AG08395 (cell line): ENCODE measurements at places on chromosomes 2 and 18.

DNA sequence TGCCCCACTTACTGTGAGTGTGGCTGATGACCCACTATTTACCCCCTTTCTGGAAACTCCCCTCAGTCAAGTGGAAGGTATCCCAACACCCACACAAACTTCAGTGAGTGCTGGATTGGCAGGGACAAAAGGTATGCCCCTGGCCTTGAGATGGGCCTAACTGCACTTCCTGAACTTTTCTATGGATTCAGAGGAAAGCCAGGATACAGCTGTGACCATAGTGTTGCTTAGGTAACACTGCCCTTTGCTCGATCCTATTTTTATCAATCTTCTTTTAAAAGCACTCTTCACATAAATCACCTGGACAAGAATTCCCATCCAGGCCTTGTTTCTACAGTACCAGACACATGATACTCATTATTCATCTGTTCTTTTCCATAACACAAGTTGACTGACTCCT lies 671.5 kb upstream of the SLC8A1 start:
- DNase-seq = no peak

DNA sequence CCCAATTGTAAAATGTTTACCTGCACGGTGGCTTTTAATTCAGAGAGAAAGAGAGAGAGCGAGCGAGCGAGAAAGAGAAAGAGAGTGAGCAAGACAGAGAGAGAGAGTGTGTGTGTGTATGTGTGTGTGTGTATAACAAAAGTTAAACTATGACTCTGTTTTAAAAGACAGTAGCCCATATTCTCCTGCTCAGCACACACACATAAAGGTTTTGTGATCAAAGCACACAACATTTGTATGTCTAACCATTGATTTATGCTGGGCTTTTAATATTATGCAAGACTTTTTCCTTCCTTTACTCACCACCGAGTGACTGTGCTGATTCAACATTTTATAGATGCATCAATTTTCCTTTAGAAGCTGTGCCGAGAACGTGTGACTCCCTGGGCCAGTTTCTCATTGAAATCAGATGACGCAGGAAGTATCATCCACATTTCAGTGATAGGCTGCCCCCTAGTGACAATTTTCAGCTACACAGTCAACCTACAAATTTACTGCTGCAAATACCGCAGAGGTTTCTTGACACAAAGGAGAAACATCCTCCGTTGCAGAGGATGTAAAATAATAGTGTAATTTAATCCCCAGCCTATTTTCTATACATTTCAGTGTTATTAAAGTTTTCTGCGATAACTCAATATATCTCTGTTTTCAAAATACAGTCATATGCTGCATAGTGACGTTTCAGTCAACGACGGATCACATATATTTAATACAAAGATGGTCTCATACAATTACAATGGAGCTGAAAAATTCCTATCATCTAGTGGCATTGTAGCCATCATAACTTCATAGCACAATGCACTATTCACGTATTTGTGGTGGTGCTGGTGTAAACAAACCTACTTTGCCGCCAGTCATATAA lies 165.9 kb upstream of the TANK start:
- DNase-seq = peak; percentile 78

GRCh38 chr2:220192994-220193753 lies 565.7 kb downstream of the SLC4A3 start:
- no peak for DNase-seq

DNA sequence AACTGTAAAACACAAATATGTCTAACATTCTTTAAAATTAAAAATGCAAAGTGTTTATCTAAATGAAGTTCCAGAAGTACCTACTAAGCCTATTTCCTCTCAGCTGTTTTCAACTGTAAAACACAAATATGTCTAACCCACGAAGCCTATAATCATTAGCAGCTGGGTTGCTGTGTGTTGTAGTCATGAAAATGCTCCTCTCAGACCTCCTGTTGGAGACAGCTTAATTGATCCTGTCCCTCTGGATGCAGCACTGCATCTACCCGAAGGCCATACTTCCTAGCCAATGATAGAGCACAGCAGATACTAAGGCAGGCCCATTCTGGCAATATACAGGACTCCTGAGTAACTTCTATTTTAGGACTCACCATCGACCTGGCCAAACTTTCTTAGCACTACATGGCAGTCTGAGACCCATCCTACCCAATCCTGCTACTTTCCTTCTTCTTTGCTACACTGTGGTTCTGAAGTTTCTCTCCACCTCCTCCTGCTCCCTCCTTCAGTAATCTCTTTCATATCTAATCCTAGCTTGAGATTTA lies 92.5 kb upstream of the RBBP8 start:
- DNase-seq = peak; percentile 24

- DNase-seq = peak; percentile 92
Measured at GRCh38 chr2:216774620-216775019, 79.3 kb upstream of the IGFBP5 start.

DNA sequence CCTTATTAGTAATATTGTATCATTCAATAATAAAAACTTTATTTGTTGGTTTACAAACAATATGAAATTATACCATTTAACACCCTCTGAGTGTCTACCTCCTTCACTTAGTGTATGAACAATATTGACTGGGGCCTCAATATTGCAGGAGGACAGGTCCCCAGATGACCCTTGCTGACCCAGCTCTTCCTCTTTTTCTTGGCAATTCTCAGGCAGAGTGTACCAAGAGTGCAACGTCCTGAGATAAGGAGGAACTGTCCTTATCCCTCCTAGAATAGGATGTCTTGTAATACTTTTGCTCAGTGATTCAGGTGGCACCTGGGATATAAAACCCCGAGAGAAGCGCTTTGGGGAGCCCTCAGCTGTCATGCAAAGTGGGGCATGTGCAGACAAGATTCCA lies 76.8 kb downstream of the PLA2R1 start:
- DNase-seq = no peak

- DNase-seq = no peak
Measured at GRCh38 chr18:75293591-75293990, 83.0 kb downstream of the TSHZ1 start.

DNA sequence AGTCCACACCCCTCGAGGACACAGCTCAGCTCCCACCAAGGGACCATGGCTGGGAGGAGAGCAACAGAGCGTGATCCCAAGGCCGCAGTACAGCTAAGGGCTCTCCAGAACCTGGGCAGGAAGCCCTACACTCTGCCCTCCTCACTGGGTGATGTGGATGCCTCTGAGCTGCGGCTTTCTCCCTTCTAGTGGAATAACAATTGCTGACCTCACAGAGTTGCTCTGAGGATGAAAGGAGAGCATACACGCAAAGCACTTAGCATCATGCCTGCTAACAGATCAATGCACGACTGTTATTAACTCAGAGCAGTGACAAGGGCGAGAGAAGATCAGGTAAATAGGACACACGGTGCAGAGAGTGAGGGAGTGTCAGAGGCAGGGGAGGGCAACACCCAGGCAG lies 74.2 kb downstream of the ZFP36L2 start:
- DNase-seq = no peak

GRCh38 chr2:37616677-37617005 lies 54.8 kb downstream of the CDC42EP3 start:
- no peak for DNase-seq

DNA sequence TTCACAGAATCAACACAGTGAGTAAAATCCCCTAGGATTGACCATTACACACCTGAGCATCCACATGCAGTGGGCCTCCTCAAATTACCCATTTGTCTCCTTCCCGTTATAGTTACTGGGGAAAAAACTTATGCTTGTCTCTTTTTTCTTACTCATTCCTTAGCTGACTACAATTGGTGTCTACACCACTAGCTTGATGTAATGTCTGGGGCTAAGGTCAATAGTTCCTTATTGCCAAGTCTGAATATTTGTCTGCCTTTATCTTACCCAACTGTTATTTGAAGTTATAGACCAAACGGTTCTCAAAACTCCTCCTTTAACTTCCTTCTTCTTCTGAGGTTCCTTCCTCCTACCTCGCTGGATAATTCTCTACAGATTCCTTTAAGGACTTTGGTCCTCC lies 41.9 kb upstream of the TMEM17 start:
- DNase-seq = no peak

DNA sequence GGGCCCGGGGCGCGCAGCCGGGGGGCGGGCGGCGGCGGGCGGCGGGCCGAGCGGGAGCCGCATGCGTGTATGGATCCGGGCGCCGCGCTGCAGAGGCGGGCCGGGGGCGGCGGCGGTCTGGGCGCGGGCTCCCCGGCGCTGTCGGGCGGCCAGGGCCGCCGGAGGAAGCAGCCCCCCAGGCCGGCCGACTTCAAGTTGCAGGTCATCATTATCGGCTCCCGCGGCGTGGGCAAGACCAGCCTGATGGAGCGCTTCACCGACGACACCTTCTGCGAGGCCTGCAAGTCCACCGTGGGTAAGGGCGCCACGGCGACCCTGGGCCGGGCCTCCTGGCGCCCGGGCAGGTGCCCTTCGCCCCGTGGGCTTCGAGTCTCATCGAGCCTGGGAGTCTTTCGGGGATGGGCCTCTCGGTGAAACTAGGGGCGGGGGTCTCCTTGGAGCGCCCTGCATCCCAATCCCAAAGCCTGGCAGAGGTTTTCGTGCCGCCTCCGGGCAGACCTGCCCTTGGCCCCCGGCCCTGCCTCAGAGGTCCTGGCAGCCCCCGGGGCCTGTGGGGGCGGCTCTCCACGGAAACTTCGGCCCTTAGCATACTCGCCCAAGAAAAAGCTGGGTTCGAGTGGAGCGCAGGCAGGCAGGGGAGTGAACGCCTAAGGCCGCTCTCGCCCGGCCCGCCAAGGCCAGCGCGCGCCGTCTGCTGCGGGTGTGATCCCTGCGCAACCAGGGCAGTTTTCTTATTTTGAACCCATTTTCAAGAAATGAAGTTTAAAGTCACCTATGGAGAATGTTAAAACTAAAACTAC lies 622 bp downstream of the RAB12 start:
- no peak for DNase-seq

GRCh38 chr2:235024931-235025773 lies 73.3 kb downstream of the SH3BP4 start:
- DNase-seq = peak; percentile 20

GRCh38 chr2:220152281-220152935 lies 525.0 kb downstream of the SLC4A3 start:
- DNase-seq = no peak
